ENCODE measurements at places on chromosomes 2 and 18. TPM values are rescaled to one million over a fixed set of nuclear protein-coding genes. Genes with fewer than 3 reads are reported as not detected.

DNA sequence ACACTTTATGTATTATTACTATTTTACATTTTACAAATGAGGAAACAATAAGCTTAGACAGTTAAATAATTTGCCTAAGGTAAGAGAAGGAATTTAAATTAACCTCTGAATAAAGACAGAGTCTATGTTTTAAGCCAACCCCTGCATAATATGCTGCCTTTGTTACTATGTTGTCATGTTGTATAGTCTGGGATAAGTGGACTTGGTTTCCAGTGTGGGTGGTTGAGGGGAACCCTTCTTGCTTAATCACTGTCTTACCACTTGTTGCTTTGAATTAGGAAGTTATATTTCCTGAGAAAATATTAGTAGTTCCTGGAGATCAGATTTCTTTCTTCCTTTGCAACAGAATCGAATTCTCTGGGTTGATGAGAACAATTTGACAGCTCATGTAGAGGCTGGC lies 52.6 kb downstream of the AGPS start:
- no peak for DNase-seq

Gene IL36RN
- not detected for total RNA-seq

Gene RAD51AP2
- not detected for total RNA-seq

Gene TXNDC2
- 1.0 TPM for total RNA-seq

Gene ERLEC1
- 60.0 TPM for total RNA-seq
